ENCODE measurements at places on chromosomes 5 and 9.
A peak's percentile ranks its signal among the peaks of the same experiment; 100 is the strongest.

DNA sequence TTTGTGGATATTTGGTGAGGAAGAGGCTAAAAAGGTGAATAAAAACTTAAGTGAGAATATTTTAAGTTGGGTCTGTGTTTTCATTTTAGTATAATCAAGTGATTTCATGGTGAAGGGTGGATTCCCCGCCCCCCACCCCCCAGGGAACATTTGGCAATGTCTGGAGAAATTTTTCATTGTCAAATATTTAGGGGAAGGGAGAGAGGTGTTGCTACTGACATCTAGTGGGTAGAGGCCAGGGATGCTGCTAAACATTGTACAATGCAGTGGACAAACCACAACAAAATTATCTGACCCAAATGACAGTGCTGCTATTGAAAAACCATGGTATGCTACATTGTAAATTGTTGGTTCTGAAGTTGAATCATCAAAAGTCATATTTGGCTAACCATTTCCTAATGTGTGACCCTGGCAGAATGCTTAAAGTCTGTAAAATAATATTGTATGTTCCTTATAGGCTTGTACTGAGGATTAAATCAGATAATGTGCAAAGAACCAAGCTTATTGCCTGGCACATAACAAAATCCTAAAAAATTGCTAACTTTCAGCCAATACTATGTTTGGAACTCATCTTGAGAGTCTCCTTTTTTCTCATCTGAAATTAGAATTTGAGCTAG, 5.6 kb downstream of the C5orf24 start:
- no peak for DNase-seq

DNA sequence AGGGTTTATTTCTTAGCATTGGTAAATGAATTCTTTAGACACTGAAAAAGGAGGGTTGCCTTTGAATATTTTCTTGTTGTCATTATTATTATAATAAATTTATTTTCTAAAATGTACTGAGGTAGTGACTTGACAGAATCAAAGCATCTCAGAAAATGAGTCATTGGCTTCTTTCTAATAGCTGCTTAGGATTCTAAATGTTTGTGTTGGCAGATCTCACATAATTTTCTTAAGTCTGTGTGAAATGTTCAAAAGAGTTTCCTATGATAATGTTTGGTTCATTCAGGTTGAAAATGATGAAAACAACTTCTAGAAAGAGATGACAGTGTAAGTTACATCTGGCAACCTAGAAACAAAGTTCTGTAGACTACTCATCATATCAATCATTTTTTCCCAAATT, 69.7 kb downstream of the SH3GL2 start:
- DNase-seq = no peak

DNA sequence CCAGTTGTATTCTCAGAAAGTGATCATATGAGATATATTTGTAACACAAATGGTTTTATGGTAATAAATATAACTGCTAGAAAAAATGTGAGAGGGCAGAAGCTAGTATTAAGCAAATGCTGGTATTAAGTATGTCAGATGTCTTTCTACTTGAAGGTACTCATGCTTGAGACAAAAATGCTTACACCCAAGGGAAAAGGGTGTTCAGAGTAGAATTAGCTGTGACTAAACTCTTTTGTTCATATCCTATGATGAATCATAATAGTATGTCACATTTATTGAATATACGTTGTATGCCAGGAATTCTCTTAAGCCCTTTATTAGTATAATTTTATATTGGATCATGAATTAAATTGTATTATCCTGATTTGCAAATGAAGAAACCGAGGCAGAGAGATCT, 2.2 kb downstream of the ADGRV1 start:
- no peak for DNase-seq

DNA sequence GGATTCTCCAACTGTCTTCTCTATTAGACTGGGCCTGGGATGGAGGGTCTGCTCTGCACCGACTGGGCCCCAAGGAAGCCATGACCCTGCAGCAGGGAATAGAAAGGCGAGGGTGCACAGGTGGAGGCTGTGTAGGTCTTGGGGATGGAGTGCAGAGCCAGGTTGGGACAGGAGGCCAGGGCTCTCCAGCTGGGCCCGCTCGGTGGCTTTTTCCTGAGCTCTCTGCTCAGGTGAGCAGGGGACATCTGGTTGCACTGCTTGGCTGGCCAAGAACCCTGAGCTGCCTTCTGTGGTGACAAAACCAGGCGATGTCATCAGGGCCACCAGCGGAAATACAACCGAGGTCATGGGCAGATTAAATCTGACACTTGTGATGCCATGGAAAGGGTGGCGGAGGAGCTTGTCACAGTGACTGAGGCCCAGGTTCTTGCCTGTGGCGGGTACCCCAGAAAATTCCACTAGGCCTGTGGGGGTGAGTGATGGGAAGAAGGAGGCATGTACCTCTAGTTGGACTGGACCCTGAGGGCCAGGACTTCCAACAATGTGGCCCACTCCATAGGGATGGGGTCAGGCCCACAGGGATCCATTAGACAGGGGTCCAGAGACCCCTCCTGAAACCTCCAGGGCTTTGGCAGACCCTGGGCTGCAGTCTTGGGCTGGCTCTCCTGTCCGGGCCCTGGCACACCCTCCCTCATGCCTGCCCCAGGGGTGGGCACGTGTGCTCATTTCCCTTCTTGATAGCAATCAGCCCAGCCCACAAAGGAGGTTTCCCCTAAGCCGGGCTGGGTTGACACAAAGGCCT, 4.4 kb upstream of the IL3 start:
- no peak for DNase-seq

- no peak for DNase-seq
Observed at GRCh38 chr5:61252643-61252925, 79.5 kb upstream of the ZSWIM6 start.

GRCh38 chr9:28203036-28203435, 629.8 kb upstream of the C9orf72 start:
- no peak for DNase-seq

GRCh38 chr9:85610074-85610860, 131.5 kb downstream of the AGTPBP1 start:
- DNase-seq = peak; percentile 38

GRCh38 chr9:7169717-7170389, 412.1 kb downstream of the KDM4C start:
- no peak for DNase-seq

DNA sequence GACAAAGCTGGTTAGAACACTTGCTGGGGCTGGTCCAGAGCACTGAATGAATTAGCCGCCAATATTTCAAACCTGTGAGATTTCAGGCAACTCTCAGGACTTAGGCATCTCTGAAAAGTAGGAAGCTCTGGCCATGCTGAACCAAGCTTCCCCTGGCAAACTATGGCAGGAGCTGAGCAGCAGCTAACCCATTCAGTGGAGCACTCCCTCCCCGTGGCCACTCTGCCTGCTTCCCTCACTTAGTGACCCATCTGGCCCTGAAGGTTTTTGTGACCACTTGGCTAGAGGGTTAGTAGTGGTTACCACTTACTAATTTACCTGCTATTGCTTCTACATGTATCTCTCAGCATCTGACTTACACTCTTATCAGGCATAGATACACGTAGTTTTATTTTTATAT, 25.5 kb downstream of the FOXI1 start:
- no peak for DNase-seq

- DNase-seq = no peak
Observed at GRCh38 chr9:14383294-14383693, 69.4 kb upstream of the NFIB start.
